ENCODE measurements at places on chromosomes 5 and 9.

- DNase-seq: no peak
These were observed 117.9 kb upstream of the FST start for GRCh38 chr5:53362521-53362941.

DNA sequence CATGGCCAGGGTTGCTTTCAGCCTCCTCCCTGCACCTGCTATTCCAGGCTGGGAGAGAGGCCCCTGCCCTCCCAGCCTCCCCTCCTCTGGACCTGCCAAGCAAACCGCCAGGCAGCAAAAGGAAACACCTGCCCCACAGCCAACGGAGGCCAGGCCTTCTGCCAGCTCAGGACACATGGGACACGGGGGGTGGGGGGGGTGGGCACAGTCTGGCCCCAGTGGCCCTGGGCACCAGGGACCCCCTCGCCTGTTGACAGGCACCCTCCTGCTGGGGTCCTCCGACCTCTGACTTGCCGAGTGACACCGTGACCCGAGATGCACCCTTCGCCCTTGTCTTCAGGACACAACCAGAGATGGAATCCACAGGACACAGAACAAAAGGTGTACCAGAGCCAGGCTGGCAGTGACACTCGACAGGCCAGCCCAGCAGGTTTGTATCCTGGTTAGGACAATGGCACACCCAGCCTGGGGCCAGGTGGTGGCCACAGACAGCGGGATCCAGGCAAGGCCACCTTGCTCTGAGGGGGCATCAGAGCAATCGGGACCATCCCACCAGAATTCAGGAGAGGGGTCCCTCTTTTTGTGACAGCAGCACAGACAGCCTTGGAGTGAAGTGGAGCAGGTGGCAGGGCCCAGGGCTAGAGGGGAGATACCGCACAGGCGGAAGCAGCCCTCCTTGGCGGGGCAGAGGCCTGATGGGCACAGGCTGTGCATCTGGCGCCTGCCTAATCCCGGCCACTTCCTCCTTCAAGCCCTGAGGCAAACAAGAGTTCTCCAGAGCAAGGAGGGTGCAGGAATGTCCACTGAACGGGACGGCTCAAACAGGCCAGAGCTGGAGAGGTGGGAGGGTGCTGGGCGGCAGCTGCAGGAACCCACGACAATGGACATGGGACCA, 1.3 kb upstream of the TMEM210 start:
- no peak for DNase-seq

DNA sequence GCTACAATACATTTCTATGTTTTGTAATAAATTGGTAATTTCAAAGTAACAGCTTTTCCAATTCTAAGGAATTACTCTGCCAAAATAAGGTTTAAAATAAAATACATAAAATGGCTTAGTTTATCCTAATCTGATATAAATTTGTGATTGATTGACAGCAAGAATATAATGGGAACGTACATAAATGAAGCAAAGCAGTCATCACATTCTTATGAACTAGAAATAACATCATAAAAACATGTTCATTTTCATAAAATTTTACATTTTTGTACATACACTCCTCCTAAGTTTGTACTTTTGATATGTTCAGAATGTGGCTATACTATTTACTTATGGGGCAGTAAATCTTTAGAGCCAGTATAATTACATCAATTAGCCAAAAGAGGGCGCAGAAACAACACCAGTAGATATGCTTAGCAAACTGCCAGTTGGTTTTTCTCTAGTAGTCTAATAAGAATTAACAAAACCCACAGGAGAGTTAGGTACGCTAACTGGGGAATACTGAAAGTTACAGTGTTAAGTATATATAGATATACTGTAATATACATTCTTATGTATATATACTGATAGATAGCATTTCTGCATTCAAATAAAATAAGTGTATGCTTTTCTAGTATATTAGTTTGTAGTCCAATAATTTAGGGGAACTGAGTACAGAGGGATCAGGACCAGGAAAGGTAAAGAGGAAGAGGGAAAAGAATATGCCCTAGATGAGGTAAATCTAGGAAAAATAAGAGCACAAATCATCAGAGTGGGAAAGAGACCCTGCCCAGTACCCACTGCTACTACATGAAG, 76.8 kb downstream of the ZDHHC21 start:
- no peak for DNase-seq

DNA sequence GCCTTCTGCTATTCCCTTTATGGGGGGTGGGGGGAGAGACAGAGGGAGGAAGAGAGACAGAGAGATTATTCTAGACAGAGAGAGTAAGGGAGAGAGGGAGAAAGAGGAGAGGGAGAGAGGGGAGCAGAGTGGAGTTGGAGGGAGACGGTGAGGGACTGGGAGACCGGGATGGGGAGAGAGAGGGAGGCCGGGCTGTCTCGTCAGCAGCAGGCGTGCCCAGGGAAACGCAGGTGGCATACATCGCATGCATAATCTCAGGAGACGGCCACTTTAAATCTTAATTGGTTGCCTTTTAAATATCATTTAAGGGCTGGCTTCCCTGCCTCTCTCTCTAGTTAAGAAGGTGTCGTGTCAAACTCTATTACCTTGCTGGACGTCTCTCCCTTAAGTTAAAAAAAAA, 8.4 kb downstream of the IRX4 start:
- DNase-seq: no peak

GRCh38 chr9:4116071-4116581, 183.7 kb downstream of the GLIS3 start:
- no peak for DNase-seq

GRCh38 chr9:76162751-76163500, 231.3 kb downstream of the RFK start:
- no peak for DNase-seq

DNA sequence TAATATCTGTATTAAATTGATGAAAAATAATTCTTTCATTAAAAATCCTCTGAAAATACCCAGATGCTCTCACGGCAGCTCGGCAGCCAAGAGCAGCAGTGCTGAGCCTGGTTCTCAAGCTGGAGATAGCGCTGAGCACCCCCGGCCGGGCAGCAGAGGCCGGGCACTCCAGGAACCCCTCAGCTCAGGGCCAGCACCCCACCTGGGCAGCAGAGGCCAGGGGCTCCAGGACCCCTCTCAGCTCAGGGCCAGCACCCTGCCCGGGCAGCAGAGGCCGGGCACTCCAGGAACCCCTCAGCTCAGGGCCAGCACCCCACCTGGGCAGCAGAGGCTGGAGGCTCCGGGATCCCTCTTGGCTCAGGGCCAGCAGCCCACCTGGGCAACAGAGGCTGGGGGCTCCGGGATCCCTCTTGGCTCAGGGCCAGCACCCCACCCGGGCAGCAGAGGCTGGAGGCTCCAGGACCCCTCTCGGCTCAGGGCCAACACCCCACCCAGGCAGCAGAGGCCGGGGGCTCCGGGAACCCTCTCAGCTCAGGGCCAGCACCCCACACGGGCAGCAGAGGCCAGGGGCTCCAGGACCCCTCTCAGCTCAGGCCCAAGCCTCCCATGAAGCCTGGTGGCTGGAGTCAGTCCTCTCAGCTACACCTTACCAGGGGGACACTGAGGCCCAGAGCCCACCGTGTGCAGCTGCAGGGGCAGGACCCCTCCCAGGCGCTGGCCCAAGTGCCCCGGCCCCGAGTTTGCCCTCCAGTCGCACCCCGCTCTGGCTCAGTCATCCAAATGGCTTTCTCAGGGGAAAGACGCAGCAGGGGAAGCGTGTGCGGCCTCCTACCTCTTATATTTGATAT, 21.7 kb downstream of the CLPTM1L start:
- peak; percentile 3 for DNase-seq

DNA sequence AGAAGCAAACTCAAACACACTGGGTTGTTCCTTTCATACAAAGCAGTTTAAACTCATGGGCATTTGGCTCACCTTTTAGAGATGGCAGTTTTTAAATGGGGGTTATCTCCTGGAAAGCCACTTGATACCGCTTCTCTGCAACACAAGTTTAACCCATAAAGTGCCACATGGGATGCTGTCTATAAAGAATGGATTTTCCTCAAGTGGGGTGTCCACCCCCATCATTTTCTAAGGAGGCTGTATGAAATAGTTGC, 528 bp upstream of the TRPM3 start:
- no peak for DNase-seq

DNA sequence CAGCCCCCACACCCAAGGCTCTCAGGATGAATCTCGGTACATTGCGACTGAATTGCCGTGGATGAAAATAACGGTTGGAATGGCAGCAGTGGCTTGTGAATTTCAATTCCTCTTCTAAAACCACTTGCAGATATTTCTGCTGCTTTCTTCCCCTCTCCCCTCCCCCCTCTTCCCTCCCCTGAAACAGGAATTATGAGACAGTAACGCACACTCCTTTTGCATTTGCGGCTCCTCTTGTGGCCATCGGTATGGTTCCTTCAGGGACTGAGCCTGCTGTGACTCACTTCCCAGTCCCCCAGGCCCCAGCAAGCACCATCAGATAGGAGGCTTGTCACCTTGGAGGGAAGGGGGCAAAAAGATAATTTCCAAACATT, 9.7 kb downstream of the DCANP1 start:
- no peak for DNase-seq

DNA sequence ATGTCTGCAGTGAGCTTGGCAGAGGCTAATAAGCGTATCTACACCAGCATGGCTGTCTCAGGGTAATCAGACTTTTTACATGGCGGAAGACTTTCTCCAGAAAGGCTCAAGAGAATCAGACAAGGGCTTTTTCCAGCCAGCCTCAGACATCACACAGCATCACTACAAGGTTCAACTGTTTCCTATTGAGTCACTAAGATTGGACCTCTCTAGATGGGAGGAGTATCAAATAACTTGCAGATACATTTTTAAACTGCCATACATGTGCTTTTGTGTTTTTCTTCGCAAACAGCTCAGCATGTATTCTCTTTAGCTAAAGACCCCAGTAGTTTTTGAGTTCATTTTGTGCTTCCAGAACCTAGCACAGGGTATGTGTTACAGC, 22.9 kb upstream of the PIK3R1 start:
- no peak for DNase-seq

Measured in D721Med (cell line).